ENCODE measurements at places on chromosomes 11 and 22.

GRCh38 chr11:64917663-64917995 lies 620 bp upstream of the ATG2A start:
- DNase-seq, result no peak

DNA sequence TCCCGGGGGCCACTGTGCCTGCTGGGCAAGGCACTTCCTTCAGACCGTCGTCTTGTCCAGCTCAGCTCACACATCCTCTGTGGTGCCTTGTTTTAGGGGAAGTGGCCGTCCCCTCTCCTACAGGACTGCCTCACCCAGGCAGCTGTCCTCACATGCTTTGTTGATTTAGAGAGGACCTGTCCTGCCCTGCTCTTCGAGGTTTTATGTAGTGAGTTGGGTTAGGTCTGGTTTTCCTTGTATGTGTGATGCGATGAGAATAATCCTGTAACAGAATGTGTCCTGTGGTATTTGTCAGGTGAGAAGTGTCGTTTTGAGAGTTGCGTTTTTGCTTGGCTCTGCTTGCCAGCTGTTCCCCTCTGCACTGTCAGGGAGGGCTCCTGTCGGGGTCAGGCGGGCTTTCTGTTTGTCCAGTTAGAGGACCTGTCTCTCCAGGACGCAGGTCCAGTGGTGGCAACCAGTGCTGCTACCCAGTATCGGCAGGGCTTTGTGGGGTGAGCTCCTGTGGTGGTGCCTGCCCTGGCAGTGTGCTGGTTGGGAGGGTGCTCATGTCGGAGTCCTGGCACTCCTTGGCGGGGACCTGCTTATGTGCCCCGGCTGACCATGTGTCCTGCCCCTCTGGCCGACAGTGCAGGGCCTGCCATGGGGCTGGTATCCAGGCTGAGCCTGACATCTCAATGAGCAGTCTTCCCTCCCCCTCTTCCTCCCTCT lies 41.3 kb downstream of the MUC6 start:
- DNase-seq, result no peak

DNA sequence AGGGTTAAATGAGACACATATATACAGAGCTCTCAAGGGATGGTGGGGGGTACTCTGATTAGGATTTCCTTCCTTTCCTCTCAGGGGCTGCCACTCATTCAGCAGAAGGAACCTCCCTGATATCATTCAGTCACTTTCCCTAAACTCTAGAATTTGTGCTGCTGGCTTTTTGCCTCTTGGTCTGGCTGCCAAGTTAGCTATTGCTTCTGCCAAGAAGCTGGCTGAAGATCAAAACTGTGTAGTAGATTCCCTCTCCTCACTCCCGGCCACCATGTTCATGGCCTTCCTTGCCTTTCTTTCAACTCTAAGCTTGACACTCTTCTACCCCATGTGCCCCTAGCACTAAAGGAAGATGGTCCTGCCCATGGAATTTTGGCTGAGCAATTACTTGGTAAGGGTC lies 18.7 kb downstream of the SLC6A5 start:
- no peak for DNase-seq

- no peak for DNase-seq
Observed at GRCh38 chr11:35343033-35343598, 76.2 kb downstream of the SLC1A2 start.

- DNase-seq, result no peak
Observed at GRCh38 chr11:30546334-30546733, 39.8 kb downstream of the MPPED2 start.

GRCh38 chr22:37498289-37498909 lies 12.2 kb upstream of the MFNG start:
- DNase-seq, result no peak

- no peak for DNase-seq
Observed at GRCh38 chr11:27858866-27859265, 158.6 kb upstream of the BDNF start.

DNA sequence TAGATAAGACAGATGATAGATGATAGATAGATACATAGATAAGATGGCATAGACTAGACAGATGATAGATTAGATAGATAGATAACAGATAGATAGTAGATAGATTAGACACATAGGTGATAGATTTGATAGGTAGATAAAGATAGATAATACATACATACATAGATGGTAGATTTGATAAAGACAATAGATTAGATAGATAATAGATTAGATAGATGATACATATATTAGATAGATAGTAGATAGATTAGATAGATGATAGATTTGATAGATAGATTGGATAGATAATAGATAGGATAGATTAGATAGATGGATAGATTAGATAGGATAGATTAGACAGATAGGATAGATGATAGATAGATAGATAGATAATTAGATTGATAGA lies 327.6 kb downstream of the BRD1 start:
- no peak for DNase-seq

- DNase-seq, result no peak
Observed at GRCh38 chr11:3859373-3859881, 4.0 kb downstream of the STIM1 start.

DNA sequence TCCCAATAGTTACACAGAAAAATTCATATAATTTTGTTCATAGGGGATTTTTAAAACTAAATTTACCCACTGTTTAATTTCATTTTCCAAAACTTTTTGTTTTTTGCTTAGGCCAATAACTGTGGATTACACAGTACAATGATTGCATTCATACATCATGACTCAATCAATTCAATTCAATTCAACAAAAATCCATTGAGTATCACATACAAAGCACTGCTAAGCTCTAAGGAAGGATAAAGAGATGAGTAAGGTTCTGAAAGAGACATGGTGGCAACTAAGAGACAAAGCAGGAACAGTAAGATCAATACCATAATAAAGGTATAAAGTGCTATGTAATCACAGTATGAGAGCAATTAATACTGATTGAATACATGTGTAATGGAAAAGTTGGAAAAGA lies 9.4 kb upstream of the LAYN start:
- no peak for DNase-seq

- no peak for DNase-seq
Observed at GRCh38 chr11:112886434-112887370, 74.5 kb upstream of the NCAM1 start.

- DNase-seq, result no peak
Observed at GRCh38 chr11:47837292-47837691, 10.9 kb downstream of the NUP160 start.

DNA sequence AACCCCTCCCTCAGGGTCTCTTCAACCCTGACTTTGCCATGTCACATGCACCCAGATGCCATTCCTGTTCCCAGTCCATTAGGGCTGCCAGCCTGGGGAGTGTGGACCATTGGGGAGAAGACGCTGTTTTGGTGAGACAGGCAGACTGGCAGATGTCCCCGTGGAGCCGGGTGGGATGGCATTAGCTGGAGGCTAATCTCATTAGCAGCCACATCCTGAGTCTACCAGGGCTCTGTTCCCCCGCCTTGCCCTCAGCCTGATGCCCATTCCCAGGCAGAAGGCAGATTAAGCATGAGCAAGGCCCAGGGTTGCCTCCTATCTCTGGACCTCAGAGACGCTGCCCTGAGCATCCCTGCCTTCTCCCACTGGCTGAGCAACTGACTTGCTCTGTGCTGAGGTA lies 46.4 kb upstream of the ALX4 start:
- DNase-seq, result no peak

- no peak for DNase-seq
Observed at GRCh38 chr22:41561335-41561734, 525 bp downstream of the CSDC2 start.

DNA sequence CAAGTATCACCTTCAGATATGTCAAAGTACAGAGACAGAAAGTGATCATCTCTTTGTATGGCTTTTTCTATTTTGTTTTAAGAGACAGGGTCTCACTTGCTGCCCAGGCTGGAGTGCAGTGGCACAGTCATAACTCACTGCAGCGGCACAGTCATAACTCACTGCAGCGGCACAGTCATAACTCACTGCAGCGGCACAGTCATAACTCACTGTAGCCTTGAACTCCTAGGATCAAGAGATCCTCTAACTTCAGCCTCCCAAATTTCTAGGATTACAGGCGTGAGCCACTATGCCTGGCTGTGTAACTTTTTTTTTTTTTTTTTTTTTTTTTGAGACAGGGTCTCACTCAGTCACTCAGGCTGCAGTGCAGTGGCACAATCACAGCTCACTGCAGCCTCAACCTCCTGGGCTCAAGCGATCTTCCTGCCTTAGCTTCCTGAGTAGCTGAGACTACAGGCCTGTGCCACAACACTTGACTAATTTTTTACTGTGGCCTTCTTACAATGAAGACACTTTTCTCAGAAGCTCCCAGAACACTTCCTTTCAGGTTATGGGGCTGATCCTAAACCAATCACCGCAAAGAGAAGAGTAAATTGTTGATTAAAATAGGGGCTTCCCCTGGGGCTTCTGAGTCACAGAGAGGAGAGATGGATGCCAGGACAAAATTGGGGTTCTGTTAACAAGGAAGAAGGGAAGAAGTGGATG lies 9.0 kb upstream of the HIKESHI start:
- DNase-seq, result no peak

- DNase-seq, result no peak
Observed at GRCh38 chr22:27602390-27602789, 199.2 kb downstream of the MN1 start.

GRCh38 chr11:122791411-122791810 lies 46.9 kb upstream of the CRTAM start:
- DNase-seq, result no peak

DNA sequence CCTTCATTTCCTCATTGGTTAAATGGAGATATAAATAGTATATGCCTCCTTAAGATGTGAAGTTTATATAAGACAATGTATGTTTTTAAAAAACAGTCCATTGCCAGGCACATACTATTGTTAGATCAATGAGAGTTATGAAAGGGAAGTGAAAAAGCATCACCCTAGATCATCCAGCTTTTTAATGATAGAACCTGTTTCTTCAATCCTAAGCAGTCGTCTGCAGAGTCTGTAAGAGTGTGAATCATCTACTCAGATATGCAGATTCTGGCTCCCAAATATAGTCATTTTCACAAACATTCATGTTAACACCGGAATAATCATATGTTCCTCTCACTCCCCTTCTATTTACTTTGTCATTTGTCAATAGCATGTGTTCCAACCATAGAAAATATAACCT lies 65.3 kb upstream of the SLN start:
- no peak for DNase-seq

DNA sequence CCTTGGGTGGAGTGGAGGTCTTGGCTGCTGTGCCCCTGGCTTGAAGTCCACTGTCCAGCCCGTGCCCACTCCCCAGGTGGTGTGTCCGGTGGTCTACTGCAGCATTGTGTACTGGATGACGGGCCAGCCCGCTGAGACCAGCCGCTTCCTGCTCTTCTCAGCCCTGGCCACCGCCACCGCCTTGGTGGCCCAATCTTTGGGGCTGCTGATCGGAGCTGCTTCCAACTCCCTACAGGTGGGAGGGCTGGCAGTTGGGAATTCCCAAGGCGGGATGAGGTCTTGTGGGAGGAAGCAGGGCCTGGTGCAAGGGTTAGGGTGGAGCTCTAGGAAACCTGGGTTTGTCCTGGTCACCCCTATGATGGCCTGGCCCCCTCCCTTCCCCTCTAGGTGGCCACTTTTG lies 8.4 kb upstream of the NLRX1 start:
- no peak for DNase-seq

GRCh38 chr22:45212306-45212709 lies 28.4 kb downstream of the KIAA0930 start:
- DNase-seq, result no peak

DNA sequence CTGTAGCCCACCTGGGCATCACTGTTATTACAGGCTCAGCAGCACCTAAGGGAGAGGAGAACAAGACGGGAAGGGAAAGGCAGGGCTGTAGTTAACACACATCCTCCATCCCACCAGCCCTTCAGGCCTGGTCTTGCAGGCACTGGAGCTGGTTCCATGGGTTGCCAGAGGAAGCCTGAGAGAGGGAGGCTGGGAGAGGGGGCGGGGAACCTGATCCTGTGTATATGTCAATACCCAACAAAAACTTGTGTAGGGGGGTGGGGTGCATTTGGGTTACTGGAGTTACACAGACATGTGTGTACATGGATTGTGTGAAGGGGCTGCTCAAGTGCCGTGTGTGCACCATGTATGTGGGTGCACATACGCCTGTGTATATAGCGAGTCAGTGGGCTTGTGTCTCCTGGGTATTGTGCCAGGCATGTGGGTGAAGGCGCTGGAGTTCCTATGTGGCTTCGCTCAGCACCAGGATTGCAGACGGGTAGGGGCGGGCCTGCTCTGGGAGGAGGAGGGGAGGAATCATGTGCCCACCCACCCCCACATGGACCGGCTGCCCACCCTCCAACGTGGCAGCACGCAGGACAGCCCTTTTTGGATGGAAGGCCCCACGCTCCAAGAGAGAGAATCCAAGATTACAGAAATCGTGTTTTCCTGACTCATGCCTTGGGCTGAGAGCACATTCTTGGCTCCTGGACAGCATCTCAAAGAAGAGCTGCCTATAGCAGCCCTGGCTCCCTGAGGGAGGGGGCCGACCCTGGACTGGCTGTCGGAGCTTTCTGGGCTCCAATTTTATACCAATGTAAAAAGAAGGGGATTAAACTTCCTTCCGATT lies 4.2 kb upstream of the SERPINH1 start:
- DNase-seq, result no peak

DNA sequence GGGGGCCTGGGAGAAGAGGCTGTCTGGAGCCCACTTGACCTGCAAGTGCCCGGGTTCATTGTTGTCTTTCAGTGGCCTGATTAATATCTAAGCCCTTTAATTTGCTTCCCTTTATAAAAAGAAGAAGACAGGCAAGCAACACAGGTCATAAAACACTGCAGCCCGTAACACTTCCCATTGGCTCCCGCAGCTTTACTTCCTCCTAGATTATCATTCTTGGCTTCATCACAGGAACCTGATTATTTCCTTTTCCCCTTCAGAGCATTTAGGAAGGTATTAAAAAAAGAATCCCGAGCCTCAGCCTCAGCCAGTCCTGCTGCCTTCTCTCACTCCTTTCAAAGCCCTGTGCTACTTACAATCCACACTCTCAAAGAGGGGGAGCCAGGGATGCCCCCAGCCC lies 183.2 kb downstream of the GRIK4 start:
- DNase-seq, result no peak

DNA sequence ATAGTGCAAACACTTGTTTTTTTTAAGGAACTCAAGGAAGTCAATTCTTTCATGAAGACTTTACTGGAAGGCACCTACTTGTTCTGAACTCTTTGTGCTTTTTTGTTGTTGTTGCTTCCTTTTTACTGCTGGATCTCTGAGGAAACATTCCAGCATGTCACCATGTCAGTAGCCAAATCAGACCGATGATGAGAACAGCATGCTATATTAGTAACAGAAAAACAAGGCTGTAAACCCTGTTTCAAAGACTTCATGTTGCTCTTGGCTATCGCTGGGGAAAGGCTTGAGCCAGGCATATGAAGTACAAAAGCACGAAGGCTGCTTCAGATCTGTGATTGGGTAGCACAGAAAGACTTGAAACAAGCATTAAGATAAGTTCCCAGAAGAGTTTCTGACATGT lies 125.6 kb upstream of the SLC5A12 start:
- no peak for DNase-seq

DNA sequence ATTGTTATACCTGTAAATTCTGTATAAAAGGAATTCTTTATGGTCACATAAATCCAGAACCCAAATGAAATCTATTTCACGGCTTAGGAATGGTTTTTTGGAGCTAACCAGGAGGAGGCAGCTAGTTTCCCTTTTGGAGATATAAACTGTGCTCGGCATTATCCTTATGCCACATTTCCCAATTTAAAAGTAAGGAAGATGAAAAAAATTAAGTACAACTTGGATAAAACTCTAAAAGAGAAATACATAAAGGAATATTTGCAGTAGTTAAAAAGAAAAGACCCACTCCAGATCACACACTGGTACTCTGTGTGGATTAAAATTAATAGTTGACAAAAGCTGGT lies 17.7 kb downstream of the DLAT start:
- DNase-seq, result no peak

GRCh38 chr11:27460158-27460978 lies 12.2 kb downstream of the LGR4 start:
- no peak for DNase-seq
